ENCODE measurements at places on chromosomes 3 and 15.

- no peak for DNase-seq
These were observed 2.5 kb downstream of the XIRP1 start for GRCh38 chr3:39189959-39190269.

DNA sequence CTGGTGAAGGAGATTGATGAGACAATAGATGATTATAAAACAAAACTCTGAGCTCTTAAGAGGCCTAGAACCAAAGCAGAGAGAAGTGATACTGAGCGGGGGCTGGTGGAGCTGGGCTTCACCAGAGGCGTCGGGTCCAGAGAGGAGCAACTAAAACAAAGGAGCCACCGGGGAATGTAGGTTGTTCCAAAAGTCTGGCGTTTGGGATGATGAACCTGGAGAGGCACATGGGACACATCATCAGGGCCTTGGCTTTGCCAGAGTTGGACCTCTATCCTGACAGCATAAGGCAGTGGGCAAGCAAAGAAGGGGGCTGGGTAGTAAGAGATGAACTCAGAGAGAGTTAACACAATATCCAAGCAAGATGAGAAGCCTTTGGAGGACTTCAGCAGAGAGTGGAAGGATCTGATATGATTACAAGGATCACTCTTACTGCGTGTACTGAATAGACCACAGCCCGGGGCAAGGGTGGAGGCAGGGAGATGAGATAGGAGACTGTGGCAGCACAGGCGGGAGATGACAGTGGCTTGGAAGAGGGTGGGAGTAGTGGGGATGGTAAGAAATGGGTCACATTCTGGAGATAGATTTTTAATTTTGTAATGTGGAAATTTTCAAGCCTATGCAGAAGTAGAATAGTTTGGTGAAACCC, 36.0 kb upstream of the RASA2 start:
- no peak for DNase-seq

DNA sequence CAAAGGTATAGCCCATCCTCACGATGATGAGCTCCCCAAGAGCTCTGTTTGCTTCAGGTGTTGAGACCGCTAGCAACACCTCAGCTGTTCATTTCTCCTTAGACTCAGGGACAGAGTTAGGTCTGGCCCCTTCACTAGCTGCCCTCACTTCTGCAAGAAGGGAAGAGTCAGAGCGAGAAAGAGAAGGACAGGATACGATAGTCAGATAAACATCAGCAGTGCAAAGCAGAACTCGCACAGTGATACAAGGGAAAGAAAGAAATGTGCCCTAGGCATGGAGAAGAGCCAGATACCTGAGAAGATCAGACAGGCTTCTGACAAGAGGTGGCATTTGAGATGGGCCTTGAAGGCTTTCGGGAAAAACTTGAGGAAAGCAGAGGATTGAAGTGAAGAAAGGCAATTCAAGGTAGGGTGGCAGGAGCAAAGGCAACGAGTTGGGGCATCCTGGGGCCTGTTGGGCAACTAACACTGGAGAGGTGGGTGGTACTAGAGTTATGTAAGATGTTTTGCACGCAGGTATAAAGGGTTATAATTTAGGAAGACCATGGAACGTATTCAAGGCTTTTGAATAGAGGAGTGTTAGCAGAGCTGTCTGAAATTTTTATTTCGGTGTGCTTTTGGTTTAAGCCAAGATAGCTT, 106.0 kb downstream of the PGPEP1L start:
- no peak for DNase-seq

DNA sequence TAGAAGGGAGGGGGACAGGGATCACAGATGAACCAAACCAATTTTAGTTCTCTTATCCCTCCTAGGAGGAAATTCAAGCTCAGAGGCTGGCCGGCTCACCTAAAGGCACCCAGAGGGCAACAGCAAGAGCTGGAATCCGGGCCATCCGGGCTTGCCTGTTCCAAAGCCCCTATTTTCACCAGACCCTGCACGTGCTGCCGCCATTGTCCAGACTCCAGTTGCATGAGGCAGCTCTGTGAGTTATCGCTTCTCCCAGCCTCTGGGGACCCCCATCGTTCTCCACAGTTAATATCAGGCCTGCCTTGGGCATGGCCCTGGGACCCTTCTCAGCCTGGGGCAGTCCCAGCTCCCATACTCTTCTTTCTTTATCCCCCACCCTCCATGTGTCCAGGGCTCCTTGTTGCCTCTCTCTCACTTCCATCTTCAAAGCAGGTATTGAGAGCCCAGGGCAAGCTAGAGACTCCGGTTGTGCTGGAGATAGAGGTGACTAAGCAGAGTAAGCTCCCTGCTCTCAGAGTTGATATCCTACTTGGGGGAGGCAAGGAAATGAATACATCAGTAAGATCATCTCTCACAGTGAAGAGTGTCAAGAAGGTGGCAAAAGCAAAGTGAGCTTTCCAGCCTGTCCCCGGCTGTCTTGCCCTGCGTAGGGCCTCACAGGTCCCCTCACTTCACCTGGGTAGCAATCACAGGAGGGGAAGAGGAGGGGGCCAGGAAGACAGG, 322.8 kb downstream of the UACA start:
- DNase-seq = no peak

DNA sequence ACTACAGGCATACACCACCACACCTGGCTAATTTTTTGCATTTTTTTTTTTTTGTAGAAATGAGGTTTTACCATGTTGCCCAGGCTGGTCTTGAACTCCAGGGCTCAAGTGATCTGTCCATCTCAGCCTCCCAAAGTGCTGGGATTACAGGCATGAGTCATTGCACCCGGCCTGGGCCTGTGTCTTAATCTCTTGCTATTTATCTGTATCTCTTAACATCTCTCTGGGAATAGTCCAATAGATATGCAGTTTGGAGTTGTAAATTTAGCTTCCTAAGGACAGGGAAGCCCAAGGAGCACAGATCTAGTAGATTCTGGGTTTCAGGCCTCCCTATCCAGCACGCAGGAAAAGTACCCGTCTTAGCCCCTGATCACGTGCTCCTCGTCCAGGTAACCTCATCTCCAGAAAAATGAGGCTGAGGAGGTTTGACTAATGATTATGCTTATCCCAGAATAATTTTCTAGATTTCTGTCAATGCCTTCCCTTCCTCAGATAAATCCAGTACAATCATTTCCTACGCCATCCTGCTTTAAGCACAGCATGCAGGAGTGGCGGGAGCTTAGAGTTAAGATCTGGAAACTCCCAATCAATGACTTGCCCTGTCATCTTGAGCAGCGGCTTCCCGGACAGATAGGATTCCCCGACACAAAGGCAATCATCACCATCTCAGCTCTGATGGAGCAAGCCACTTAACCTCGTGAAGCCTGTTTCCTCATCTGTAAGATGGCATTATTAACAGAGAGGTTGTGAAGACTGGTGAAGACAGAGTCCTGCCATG, 12.3 kb upstream of the CTDSPL start:
- no peak for DNase-seq

DNA sequence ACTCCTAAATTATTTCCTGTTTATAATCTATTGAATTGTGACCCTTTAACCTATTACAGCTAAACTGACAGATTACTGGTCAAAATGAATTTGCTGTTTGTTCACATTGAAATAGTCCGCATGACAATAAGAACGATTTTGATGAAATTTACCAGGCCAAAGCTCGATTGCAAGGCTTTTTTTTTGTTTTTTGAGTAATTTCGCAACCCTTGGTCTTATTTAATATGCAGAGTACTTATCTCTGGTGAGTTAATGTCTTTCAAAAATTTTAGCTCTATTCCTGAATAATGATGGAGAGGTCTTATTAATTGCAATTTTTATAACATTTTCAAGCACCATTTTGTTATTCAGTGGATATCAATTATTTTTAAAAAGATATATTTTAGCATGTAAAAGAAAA, 362.4 kb downstream of the OTOL1 start:
- no peak for DNase-seq

GRCh38 chr3:158974904-158975303, 173.1 kb downstream of the MFSD1 start:
- DNase-seq = no peak

GRCh38 chr15:87564681-87565080, 691.9 kb downstream of the NTRK3 start:
- DNase-seq = no peak

DNA sequence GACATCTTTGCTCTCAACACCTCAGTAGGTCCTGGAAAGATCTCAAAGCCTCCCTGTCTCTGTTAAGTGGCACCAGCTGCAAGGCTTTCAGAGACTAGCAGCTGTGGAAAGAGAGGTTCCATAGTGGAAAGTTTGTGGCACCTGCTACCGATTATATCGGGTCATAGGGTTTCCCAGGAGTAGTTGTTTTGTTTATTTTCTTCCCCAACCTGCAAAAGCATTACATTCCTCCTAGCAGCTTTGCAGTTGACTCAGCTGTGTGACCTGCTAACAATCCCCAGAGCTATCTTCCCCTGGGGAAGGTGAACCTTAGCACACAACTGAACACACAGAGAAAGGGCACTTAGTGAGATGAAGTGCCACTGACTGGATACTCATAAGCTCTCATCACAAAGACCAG, 598.9 kb upstream of the GRM7 start:
- DNase-seq = no peak

DNA sequence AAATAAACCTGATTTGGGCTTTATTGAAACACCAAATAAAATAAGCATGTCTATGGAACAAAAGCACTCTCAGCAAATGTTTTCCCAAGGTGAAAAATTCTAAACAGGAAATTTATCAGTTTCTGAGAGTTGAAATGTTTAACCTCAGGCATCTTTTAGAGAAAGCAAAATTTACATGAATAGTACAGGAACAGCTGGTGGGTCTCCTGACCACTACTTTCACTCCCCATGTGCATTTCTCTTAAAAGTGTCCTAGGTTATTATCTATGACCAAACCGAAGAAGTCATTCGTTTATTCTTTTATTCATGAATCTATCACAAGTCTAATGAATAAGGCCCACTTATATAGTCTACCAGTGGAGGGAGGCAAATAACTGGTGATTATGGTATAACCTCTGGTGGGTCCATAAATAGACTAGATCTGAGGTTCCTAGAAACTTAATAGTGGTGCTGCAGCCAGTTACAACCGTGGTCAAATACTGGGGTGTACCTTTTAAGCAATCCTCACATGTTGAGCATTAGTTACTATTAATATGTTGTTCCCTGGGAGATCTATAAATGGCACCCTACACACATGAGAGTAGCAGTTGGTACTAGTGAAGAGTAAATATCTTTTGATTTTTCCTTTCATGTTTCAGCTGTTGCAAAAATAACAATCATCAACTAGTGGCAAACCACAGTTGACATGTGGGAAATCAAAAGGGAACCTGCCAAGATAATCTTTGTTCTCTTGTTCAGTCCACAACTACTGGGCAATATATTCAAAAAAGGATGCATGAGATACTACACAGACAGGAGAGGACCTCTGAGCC, 169.3 kb upstream of the STAC start:
- DNase-seq = no peak

DNA sequence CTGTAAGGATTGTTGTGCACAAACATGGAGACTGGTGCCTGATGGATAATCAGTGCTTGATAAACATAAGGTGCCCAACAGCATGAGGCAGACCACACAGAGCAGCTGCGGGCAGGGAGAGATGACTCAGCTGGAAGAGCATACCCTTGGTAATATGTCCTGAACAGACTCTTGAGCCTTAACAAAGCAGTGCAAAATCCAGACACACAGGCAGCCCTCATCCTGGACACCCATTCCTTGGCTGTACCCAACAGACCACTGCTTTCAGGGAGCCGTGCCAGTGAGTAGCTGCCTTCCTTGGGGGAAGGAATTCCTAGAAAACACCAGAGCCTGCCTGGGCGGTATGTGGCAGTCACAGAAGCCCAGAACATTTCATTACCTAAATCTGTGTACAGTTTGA, 156.2 kb downstream of the CLSTN2 start:
- DNase-seq = no peak

DNA sequence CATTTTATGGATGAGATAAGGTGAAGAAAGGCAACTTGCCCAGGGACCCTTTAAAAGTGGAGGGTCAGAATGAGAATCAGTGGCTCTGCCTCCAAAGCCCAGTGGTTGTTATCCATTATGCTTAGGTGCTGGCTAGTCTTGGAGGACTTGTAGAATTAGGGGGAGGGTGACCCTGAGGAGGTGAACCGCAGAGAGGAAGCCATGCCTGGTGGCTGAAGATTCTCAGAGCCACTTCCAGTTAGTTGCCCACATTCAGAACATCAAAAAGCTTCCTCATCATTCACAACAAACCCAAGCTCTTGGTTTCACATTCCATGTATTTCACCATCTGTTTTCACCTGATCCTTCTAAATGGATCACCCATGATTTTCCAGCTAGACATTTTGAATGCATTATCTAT, 11.2 kb downstream of the EBLN2 start:
- DNase-seq = no peak

DNA sequence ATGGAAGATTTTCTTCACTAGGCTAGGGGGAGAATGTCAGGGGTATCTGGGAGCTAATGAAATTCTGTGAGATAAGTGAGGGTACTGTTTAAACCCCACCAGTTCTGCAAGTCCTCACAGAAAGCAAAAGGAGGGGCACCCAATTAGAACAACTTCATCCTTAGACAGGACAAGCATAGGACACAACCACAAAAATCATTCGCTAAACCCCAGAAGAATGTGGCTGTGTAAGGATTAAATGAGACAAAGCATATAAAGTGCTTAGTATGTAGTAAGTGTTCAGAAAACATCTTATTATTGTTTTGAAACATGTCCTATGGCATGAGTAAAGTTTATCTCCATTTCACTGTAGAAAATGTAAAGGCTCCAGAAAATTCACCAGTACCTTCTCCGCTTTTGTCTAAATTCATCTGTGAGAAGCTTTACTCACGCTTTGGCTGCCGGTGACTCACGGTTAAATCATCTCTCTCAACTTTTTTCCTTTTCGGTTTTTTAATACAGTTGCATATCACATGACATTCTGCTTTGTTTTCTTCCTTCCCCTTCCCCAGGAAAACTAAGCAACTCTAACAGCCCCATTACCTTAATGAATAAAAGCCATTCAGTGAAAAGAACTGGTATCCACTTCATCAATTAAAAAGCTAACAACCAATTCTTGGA, 1.7 kb downstream of the CLRN1 start:
- DNase-seq = no peak

GRCh38 chr3:145219355-145220235, 941.4 kb downstream of the PLOD2 start:
- DNase-seq = no peak

DNA sequence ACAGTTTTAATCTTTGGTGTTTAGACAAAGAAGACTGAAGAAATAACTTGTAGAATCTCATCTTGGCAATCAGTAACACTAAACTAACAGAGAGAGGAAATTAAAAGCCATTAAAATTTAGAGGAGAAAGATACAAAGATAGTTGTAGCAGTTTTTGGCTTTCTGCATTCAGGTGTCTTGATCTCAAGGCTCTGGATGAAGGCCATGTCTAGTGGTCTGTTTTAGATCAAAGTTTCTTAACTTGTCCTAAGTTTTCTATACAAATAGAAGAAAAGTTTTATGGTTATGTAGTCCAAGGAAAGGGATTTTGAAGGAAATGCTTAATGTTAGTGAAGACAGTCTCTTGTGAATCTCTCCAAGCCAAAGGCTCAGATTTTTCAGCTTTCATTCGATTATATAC, 222.9 kb downstream of the BCHE start:
- DNase-seq = no peak

DNA sequence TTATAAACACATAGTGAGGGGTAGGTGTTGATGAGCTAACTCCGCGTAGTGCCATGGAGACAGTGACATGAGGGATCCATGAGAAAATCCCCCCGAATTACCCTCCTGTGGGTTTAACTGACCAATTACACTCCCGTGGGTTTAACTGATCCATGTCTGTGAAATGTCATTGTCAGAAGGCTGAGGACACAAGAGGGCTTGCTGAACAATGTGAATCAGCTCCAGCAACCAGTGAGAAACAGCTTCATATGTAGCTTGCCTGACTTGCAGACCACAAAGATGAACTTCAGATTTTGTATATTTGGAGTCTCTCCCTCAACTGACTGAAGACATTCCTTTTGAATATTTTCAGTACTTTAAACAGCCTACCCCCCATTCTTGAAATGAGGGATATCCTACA, 144.9 kb downstream of the FBN1 start:
- DNase-seq = no peak

GRCh38 chr15:64678126-64678819, 97.1 kb downstream of the RBPMS2 start:
- DNase-seq = no peak

Measured in type B pancreatic cell (in vitro differentiated cells).